Esophagus muscularis mucosa (tissue), 4 donors: ENCODE measurements at places on chromosomes 16 and 17. TPM values are rescaled to one million over a fixed set of nuclear protein-coding genes. Genes with fewer than 3 reads are reported as not detected.

The SLC22A31 gene
- total RNA-seq = not detected

The CHRNE gene
- total RNA-seq = 0.63 TPM

The KRT33A gene
- not detected for total RNA-seq

The TBC1D3L gene
- 7.1 TPM for total RNA-seq

GRCh38 chr16:73051961-73052360 lies 4.0 kb upstream of the ZFHX3 start:
- no peaks in the 10 kb centered on the region for H3K36me3 ChIP-seq
- no peak overlapping the region for H3K4me3 ChIP-seq
- peak overlapping the region; percentile 93 for H3K27ac ChIP-seq
- DNase-seq = no peak

GRCh38 chr16:15704545-15704987 lies 54.5 kb downstream of the NDE1 start:
- no peak overlapping the region for H3K4me3 ChIP-seq
- peak; percentile 94 for DNase-seq
- H3K27me3 ChIP-seq = no peaks in the 10 kb centered on the region
- peak overlapping the region; percentile 58 for H3K27ac ChIP-seq
- peaks cover 75% of the 10 kb centered on the region for H3K36me3 ChIP-seq
- H3K4me1 ChIP-seq = no peaks in the 10 kb centered on the region

DNA sequence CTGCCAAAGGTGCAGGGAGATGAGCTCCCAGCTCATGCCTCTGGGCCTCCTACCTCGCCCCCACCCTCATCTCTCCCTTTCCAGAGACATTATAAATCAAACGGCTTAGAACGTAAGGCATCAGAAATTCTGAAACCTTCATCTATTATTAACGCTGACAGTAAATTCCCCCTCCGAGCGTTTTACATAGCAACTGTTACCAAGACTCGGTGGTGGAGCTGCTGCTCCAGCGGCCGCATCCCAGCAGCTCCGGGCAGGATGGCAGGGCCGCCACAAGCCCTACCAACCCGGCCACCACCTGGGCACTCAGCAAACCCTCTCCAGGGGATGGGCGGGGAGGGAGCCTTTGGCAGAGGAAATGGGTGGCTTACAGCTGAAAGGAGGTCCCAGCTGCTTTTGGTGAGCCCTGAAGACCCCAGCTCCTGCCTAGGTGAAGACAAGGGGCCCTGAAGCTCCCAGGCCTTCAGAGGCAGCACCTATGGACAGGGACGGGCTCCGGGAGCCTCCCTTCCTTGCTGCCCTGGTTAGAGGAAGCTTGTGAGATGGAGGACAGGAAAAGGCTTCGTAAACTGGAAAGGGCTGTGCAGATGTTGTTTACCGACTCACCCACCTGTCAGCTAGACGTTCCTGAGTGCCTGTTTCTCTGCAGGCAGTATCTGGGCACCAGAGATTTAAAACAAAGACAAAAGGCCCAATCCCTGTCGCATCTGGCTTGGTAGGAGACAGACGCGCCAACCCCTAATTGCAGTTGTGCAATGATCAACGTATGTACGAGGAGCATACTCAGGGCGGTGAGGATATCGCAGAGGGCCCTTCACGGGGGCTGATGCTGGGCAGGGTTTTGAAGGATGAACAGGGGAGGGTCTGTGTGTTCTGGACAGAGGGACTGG lies 76.9 kb downstream of the RAI1 start:
- no peak for DNase-seq
- H3K4me3 ChIP-seq = no peak overlapping the region
- peaks cover 76% of the 10 kb centered on the region for H3K4me1 ChIP-seq
- H3K27me3 ChIP-seq = no peaks in the 10 kb centered on the region
- no peaks in the 10 kb centered on the region for H3K36me3 ChIP-seq
